ENCODE measurements at places on chromosomes 1 and 21. TPM values are rescaled to one million over a fixed set of nuclear protein-coding genes. Genes with fewer than 3 reads are reported as not detected.
A peak's percentile ranks its signal among the peaks of the same experiment; 100 is the strongest.

Gene ATP6V1G3
- total RNA-seq, result not detected

- no peak for DNase-seq
Measured at GRCh38 chr1:113890816-113891215, 3.4 kb upstream of the BCL2L15 start.

DNA sequence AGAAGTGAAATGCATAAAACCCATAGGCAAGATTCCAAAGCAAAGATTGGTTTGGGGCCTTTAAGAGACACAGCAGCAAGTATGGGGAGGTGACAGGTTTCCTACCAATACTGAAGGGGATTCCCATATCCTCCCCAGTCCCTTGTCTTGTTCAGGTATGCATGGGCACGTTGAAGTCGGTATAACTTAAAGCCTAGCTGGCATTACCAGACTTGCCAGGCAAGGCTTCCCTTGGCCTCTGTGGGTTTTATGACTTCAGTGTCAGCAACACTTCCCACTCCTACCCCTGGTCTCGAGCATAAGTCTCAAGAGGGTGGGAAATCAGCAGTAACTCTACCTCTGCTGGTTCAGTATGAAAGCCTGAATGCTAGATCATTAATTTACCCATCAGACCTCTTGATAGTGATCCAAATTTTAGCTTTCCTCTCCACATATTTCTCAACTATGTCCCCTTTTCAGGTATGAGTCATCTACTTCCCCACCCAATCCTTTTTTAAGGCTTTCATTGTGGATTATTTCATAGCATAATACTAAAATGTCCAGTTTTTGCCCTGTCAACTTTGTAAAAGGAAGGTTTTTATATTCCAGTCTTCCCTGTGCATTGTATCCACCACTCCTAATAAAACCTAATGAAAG, 6.8 kb downstream of the CYP4X1 start:
- DNase-seq, result no peak

- peak; percentile 64 for DNase-seq
Measured at GRCh38 chr1:115838431-115839028, 2.4 kb downstream of the NHLH2 start.

GRCh38 chr1:15932612-15933011, 43.3 kb downstream of the ZBTB17 start:
- no peak for DNase-seq

GRCh38 chr1:203555076-203555475, 61.1 kb downstream of the OPTC start:
- no peak for DNase-seq

DNA sequence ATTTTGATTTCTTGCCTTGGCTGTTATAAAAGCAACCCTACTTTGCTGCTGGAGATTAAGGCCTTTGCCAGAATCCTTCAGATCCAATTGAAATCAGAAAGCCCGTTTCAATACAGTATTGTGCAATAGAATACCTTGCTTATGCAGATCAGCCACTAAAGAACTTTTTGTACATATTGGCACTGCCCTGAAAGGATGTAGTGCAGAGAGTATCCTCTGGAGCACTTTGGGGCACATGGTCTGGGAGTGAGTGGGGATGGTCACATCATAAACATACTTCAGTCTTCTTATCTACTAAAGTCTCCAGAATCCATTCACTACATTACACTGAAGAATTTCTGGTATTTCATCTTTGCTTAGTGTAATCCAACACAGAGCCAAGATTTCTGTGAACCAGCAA, 189.0 kb downstream of the CENPF start:
- DNase-seq, result no peak

DNA sequence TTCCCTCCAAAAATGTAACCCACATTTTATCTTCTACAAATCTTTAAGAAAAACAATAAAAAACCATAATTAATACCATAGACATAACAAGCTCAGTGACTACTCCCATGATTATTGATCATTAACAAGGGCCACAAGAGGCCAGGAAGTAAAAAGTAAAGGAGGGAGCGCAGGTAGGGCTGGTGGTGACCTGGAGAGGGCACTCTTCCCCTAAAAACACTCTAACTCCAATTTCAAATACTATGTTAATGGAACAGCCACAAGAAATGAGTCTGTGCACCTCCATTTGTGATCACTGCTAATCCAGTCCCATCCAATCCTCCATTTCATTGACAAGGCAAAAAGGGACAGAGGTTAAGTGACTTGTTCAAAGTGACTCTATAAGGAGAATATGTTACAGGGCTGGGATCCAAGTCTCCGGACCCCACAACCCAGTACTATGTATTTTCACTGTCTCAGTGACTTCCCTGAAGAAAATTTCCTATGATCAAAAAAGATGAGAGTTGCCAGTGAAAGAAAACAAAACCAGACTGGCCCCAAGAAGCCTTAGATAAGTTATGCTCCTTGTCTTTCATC, 41.2 kb upstream of the CFAP298 start:
- no peak for DNase-seq

- DNase-seq, result no peak
Measured at GRCh38 chr1:170218257-170218650, 72.5 kb downstream of the NTMT2 start.

DNA sequence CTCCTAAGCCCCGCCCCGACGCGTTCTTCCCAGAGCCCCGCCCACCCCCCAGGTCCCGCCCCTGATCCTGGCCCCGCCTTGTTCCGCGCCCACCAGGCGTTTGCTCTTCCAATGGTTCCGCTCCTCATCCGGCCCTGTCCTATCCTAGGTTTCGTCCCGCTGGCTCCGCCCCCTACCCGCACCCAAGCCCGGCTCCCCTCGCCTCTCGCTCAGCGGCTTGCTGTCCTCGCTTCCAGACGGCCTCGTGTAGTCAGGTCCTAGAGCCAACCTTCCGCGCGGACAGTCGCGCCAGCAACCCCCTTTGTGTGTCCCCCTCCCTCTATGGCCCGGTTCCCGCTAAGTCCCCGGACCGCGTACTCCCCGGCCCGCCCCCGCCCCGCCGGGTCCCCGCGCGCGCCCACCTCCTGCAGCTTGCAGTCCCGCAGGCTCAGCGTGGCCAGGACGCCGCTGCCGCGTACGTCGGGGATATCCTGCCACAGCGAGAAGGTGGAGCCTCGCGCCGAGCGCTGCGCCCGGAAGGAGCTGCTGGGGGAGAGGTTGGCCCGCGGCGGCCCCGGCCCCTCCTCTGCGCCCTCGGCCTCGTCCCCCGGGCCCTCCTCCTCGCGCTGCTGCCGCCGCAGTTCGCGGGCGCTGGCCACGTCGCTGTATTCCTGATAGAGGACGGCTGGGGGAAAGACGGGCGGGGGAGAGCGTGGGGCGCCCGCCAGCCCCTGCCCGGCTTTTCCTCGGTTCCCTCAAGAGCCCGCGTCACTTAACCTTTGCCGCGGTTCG, 5.7 kb downstream of the ARHGEF19 start:
- DNase-seq, result peak; percentile 98

DNA sequence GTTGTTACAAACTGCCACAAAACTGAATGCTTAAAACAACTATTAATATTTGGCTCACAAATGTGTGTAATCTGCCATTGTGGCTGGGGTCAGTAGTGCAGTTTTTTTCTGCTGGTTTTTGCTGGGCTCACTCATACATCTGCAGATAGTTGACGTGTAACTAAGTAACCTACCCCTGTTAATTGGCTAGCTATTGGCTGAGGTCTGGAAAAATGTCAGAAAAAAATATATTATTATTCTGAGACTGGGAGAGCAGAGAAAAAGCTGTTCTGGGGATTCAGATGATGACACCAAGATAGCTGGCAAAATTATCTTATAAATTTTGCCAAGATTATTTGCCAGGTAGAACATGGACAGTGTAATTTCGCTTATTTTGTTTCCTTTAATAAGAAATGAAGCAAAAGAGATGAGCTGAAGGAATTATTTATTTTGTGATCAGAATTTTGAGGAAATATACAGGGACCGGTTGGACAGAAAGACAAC, 616.1 kb upstream of the ADAMTS5 start:
- DNase-seq, result no peak

GRCh38 chr1:1421907-1422464, 910 bp upstream of the ANKRD65 start:
- no peak for DNase-seq

DNA sequence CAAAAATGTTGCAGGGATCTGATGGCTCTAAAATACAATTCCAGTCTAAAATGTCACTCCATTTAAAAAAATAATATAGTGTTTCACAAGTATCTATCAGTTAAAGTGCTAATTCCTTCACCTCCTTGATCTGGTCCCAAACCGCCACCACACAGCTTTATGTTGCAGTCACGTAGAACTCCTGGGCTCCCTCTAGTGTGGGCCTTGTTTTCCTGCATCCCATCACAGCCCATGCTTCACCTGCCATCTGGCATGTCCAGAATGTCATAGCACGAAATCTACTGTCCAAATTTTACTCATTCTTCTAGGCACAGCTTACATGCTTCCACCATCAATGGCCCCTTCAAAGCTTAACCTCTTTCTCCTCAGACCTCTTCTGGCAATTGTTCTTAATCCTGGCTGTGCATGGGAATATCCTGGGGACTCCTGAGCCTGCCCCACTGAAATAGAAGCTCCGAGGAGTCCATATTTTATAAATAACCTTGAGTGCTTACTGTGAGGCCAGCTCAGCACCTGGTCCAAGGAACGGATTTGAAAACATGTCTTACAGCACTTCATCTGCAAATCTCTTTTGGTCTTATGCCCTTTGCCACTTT, 15.5 kb downstream of the FYB2 start:
- DNase-seq, result peak; percentile 46

DNA sequence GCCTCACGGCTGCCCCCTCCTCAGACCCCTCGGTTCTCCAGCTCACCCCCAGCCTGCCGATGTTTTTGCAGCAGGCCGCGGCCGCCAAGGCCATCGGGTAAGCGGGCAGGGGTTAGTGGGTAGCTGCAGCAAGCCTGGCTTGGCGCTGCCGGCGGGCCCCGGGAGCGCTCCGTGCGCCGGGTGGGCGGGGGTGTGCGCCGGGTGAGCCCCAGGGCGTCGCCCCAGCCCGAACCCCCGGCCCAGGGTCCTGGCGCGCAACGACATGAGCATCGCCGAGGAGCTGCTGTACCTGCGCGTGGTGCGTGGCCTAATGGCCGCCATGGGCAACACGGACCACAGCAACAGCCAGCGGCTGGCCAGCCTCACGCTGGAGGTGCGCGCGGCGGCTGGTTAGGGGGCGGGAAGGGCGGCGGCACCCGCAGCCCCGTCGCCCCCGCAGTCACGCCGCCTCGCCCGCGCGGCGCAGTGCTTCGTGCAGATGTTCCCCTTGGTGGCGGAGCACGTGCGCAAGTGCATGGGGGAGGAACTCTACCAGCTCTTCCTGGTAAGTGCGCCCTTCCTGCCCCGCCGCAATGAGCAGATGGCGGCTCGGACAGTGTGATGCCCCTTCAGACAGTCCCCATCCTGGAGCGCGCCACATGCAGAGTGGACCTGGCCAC, 6.5 kb downstream of the RNU5D-1 start:
- no peak for DNase-seq

DNA sequence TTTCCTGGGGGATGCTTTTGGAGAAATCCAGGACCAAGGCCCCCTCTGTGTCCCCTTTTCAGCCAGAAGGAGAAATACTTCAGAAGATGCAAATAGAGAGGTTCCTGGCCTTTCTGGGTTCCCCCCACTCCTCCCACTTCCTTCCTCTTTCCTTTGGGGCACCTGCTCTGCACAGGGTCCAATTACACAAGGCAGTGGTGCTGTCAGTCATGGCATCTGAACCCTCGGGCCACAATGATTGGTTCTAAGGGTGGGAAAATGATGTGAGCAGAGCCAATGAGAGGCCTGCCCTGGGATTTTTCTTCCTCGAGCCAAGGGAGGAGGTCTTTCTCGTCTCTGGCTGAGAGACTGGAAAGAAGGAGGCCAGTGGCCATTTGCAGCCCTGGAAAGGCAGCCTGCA, 282.2 kb downstream of the NPHP4 start:
- no peak for DNase-seq

- DNase-seq, result no peak
Measured at GRCh38 chr1:221983444-221983843, 241.6 kb upstream of the DUSP10 start.

DNA sequence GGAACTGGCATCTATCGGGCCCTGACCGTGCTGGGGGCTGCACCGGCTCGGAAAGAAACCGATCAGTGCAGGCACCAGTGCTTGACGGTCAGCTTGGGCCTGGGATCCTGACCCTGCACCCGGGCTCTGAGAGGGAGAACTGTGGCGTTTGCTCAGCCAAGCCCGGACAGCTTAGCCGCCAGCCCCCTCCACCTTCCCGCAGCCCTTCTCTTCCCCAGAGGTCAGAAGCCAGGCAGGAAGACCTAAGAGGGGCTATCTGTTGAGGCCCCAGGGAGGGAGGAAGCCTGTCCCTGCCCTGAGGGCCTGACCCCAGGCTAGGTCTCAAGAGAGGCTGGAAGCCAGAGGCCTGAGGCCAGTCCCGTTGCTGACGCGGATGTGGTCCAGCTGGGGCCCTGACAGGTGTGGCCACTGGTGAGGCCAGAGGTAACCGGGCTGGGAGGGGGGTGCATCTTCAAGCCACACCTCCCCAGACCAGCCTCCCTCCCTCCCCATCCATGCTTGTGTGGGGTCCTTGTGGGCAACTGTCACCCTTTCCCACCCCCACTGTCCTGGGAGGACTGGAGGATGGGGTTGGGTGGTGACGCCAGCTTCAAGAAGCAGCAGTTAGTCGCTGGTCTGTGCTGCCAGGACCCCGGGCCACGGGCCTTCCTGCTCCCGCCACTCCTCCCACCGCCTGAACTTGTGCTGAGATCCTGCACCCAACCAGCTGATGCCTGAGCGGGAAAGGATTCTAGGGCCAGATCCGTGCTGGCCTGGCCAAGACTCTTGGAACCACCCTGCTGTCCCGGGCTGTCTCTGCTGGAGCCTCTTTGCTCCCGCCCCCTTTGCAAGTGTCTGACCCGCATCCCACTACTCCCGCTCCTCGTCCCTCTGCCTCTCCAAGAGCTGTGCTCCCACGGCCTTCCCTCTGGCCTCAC, 2.6 kb upstream of the DVL1 start:
- peak; percentile 60 for DNase-seq

DNA sequence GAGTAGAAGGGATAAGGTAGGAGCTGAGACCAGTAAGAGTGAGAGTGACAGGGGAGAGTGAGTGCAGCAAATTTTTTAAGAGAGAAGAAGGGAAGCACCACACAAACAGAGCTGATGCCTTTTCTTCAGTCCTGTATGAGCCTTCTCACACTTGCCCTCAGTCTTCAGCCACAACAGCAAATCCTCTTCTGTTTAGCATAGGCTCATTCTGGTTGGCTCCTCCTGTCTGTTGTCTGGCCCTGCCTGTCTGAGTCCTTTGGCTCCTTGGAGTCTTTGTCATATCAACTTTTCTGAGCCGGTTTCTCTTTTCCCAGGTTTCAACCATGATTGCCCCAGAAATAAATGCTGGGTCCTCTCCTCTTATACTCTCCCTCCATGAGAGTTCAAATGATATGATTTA, 12.7 kb upstream of the CASQ1 start:
- no peak for DNase-seq
